GM23338 (cell line): ENCODE measurements at places on chromosomes 6 and 20. TPM values are rescaled to one million over a fixed set of nuclear protein-coding genes. Genes with fewer than 3 reads are reported as not detected.

Gene TRIM31
- not detected in 2 replicates for total RNA-seq

Gene GHRH
- total RNA-seq: not detected in 2 replicates

Gene MROH8
- 0.63 TPM in 1 of 2 replicates, not detected in the other for total RNA-seq

Gene THBS2
- 40.7 and 44.7 TPM in 2 replicates for total RNA-seq

Gene HLA-DQA2
- not detected in 2 replicates for total RNA-seq

Gene SCUBE3
- 0.70 and 1.1 TPM in 2 replicates for total RNA-seq

Gene TAF4
- 33.9 and 60.0 TPM in 2 replicates for total RNA-seq

Gene DDX43
- 0.35 and 0.49 TPM in 2 replicates for total RNA-seq

Gene HLA-DOA
- 30.5 and 34.2 TPM in 2 replicates for total RNA-seq

- no peak for DNase-seq
These were observed 40.3 kb downstream of the ABRACL start for GRCh38 chr6:139068846-139069245.

GRCh38 chr6:44706011-44706410, 318.5 kb downstream of the CDC5L start:
- no peak for DNase-seq

GRCh38 chr20:17611540-17612286, 41.8 kb downstream of the DSTN start:
- peak; percentile 73 for DNase-seq

GRCh38 chr6:34305982-34306708, 57.3 kb upstream of the SMIM29 start:
- no peak for DNase-seq

DNA sequence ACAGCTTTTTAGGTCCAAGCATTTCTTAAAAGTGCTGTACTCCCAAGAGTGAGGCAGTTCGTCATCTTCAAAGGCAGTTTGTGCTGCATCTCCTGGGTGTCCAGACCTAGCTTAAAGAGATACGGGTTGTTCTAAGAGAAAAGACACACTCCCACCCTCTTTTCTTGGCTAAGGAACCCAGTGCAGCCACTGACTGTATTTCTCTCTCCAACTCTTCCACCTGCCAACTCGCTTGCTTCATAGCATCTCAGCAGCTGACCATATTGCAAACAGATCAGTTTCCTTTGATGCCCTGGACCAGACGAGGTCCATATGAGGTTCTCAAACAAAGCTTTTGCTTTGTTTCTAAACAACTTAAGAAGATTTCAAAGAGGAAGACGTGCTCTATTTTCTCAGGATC, 101.1 kb downstream of the ISM1 start:
- no peak for DNase-seq

- DNase-seq: no peak
These were observed 161.3 kb downstream of the THBS2 start for GRCh38 chr6:169092375-169092774.

GRCh38 chr20:53778041-53778516, 184.4 kb upstream of the ZNF217 start:
- DNase-seq: no peak

DNA sequence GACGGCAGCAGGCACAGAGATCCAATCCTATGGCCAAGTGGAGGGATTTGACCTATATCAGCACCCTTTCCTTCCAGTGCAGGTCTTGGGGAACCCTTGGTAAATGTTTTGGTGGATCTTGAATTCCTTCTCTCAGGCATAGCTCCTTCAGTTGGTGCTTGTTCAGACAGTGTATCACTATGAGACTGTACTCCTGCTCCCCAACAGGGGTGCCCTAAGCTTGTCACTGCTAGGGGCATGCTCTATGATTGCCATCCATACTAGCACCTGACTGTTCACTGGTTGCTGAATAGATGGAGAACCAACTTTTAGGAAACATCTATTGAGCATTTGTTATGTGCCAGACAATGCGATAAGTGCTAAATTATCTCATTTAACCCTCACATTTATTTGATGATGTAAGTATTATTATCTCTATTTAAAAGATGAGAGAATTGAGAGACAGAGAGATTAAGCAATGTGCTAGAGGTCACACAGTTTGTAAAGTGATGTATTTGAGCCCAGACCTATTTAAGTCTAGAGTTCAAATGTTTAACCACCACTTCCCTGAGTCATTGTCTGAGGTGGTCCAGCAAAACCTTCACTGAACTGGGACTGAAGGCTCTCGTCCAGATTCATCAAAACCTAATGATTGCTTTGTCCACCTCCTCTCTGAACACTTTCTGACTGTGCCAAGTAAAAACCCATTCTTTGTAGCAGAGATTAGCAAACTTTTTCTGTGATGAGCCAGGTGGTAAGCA, 34.3 kb downstream of the ADGRF1 start:
- DNase-seq: no peak

GRCh38 chr6:109105681-109106080, 10.4 kb downstream of the CEP57L1 start:
- no peak for DNase-seq

GRCh38 chr20:47164140-47164539, 192.4 kb downstream of the ZMYND8 start:
- DNase-seq: no peak

- no peak for DNase-seq
These were observed 25.8 kb upstream of the CCN6 start for GRCh38 chr6:112027942-112028674.

DNA sequence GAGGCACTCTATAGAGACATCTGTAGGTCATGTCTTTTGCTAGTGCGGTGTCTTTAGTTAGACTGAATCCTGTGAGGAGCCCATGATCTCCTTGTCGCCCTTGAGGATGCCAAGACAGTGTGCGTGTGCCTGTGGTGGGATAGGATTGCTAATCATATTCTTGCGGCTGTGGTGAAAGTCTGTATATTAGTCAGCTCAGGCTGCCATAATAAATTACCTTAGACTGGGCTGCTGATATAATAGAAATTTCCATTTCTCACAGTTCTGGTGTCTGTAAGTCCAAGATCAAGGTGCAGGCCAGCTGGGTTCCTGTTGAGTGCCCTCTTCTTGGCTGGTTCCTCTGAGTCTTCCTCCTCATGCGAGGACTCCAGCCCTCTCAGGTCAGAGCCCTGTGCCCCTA, 141.2 kb downstream of the JARID2 start:
- DNase-seq: no peak

DNA sequence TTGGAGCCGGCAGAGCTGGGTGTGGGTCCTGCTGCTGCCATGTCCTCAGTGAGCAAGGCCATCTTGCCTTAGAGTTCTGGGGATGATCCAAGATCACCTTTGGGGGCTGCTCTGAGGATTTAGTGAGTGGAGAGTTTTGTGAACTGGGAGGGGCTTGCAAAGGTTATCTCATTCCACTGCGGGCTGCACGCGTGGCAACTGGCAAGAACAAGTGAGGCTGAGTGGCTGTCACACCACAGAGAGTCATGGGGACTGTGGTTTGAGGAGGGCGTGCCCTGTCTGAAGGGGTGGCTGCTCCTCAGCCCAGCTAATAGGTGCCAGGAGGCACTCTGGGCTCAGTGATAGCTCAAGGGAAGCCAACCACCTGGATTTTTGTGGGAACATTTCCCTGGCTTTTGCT, 37.6 kb downstream of the TTLL9 start:
- DNase-seq: no peak

DNA sequence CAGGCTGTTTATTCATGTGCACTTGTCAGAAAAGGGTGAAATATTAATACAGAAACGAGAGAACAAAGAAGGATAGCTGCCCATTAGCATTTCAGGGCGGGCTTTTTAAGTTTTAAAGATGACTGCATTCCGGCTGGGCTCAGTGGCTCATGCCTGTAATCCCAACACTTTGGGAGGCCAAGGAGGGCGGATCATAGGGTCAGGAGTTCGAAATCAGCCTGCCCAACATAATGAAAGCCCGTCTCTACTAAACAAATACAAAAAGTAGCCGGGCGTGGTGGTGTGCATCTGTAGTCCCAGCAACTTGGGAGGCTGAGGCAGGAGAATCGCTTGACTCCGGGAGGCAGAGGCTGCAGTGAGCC, 130.5 kb downstream of the HFE start:
- peak; percentile 70 for DNase-seq

DNA sequence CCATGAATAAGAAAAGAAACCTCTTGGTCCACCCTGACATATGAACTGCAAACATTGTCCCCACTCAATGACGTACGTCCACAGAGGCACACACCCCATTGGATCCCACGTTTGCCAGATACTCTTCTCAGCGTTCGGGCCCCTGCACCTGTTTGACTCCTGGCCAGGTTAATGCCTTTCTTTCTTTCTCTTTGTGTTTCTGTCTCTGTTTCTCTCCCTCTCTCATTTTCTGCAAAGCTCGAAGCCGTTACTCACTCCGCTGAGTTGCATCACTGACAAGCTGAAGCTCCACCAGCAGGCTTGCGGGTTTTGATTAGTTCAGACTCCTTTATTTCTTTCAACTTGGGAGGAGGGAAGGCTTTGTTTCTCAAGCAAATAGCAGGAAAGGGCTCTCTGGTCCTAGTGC, 135.5 kb upstream of the SUPT3H start:
- DNase-seq: peak; percentile 41

GRCh38 chr20:53428588-53428987, 165.1 kb downstream of the ZNF217 start:
- no peak for DNase-seq

GRCh38 chr6:36612101-36612625, 18.0 kb downstream of the SRSF3 start:
- DNase-seq: no peak

DNA sequence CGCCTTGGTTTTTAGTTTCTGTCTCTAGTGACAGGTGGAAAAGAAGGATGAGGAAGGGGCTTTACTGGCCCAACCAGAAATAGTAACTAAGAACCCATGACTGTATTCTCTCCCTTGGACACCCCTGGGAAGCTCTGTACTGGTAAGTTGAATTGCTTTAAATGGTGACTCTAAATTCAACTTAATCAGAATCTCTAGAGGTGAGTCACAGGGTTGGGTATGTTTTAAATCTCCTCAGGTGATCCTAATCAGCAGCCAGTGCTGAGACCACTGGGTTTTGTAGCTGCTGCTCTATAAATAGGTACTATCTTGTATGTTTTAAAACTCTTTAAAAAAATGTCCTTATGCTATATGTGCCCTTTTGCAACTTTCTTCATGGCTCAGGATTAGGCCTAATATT, 314.0 kb upstream of the ECI2 start:
- DNase-seq: no peak

- DNase-seq: no peak
These were observed 290.9 kb upstream of the RNF217 start for GRCh38 chr6:124671324-124671723.

DNA sequence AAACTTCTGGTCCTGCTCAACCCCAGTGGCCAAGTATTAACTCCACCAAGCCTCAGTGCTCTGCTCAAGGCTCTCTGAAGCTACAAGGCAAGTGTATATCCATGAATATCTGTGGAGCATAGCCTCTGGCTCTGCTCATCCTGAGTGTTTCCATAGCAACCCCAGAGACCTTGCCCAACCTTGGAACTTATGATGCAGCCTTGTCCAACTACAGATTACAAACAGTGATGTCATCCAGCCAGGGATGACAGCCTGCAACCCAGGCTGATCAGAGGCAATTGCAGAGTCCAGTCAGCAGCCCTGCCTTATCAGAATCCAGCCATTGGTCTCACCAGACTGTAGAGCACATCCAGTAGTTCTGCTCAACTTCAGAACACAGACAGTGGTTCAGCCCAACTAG, 65.5 kb upstream of the SPACA1 start:
- DNase-seq: no peak

DNA sequence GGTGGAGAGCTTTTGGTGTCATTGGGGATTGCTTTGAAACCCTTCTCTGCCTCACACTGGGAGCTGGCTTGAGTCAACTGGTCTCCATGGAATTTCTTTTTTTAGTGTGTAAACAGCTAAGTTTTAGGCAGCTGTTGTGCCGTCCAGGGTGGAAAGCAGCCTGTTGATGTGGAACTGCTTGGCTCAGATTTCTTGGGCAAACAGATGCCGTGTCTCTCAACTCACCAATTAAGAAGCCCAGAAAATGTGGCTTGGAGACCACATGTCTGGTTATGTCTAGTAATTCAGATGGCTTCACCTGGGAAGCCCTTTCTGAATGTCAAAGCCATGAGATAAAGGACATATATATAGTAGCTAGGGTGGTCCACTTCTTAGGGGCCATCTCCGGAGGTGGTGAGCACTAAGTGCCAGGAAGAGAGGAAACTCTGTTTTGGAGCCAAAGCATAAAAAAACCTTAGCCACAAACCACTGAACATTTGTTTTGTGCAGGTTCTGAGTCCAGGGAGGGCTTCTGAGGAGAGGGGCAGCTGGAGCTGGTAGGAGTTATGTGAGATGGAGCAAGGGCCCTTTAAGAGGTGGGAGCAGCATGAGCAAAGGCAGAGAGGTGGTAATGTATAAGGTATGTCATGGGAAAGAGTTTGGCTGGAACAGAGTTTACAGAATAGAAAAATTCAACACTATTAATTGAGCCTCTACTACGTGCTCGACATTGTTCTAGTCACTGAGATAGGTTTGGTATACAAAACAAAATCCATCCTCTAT, 31.2 kb downstream of the SRSF3 start:
- DNase-seq: no peak

- DNase-seq: no peak
These were observed 123.3 kb downstream of the NFATC2 start for GRCh38 chr20:51419231-51419630.

DNA sequence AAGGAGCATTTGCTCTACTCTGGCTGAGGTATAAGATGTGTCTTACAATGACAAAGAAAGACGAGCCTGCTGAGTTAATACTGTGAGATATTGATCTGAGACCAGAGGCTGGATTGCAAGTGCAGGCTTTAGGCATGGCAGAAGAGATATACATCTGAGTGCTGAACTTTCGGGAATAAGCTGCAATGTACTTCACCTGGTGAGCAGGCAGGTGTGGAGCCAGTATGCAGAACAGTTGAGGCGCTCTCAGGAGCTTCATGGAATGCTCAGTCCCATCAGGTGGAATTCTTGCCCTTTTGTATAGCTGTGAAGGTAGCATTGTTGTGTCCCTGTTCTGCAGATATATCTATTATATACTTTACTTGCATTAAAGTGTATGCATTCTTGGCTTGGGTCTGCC, 179.3 kb upstream of the RIMS1 start:
- DNase-seq: peak; percentile 19

DNA sequence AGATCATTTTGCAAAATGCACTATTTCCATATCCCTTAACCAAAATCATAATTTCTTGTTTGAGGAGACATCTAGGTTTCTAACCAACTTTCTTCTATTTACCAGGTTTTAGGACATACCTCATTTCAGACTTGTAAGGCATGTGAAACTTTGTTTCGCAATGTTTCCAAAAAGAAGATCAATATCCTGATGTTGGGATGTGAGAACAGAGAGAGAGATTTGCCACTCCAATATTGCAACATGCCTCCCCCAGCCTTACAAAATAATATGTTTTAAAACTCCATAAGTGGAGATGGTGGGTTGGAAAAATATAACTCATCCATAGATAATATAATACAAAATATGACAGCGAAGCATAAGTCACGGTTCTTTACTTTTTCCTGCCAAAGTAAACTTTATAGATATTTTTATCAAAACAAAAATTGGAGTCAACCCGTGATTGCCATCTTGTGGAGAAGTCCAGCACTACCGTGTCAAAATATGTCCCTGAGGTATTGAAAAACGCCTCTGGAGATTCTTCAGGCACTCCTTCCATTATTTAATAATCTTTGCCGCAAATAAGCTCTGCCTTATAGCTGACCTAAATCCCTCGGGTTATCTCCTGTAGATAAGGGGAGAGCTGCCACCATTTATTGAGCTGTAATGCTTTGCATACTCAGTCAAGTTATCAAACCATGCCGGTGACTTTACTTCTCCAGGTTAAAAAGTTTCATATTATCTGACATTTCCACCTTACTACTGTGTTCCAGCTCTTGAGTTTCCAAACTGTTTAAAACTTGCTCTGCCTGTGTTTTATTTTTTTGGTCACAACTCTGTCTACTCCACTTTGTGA, 534.2 kb downstream of the HACE1 start:
- peak; percentile 47 for DNase-seq

- peak; percentile 50 for DNase-seq
These were observed 13.1 kb upstream of the ZSCAN9 start for GRCh38 chr6:28211840-28212509.
